Bronchus fibroblast of lung (primary cell): ENCODE measurements at places on chromosomes 3 and 15. TPM values are rescaled to one million over a fixed set of nuclear protein-coding genes. Genes with fewer than 3 reads are reported as not detected.

RGMA gene
- total RNA-seq: 3.6 and 5.7 TPM in 2 replicates

LRRC34 gene
- 4.6 and 7.1 TPM in 2 replicates for total RNA-seq

CHST2 gene
- total RNA-seq: 21.7 and 23.2 TPM in 2 replicates

CSPG5 gene
- 0.15 and 0.17 TPM in 2 replicates for total RNA-seq

ITIH4 gene
- total RNA-seq: 0.45 and 0.67 TPM in 2 replicates

FBXL2 gene
- total RNA-seq: 12.3 and 14.3 TPM in 2 replicates

MYRIP gene
- total RNA-seq: not detected in 2 replicates

TGM4 gene
- total RNA-seq: 0.15 and 0.17 TPM in 2 replicates

ZNF80 gene
- total RNA-seq: not detected in 2 replicates

RPL39L gene
- total RNA-seq: 63.9 and 69.3 TPM in 2 replicates

PRSS50 gene
- not detected in 2 replicates for total RNA-seq

SPESP1 gene
- 3.7 and 4.2 TPM in 2 replicates for total RNA-seq

LNP1 gene
- 3.0 and 3.2 TPM in 2 replicates for total RNA-seq

CNTN3 gene
- total RNA-seq: 0.45 and 0.84 TPM in 2 replicates

ROPN1 gene
- total RNA-seq: not detected in 2 replicates

GRAMD1C gene
- total RNA-seq: 4.6 and 5.0 TPM in 2 replicates

GPR15 gene
- total RNA-seq: not detected in 2 replicates

ELL3 gene
- total RNA-seq: 2.2 and 3.4 TPM in 2 replicates

UCN2 gene
- total RNA-seq: 1.7 and 1.9 TPM in 2 replicates

RPS17 gene
- 2,921 and 3,119 TPM in 2 replicates for total RNA-seq

ALDH1L1 gene
- total RNA-seq: 0.15 and 0.50 TPM in 2 replicates

DOCK3 gene
- under 0.01 TPM in 2 replicates for total RNA-seq

GRK7 gene
- not detected in 2 replicates for total RNA-seq

TATDN2 gene
- 10.4 and 11.6 TPM in 2 replicates for total RNA-seq

CMC1 gene
- 12.3 and 27.1 TPM in 2 replicates for total RNA-seq

FOXB1 gene
- not detected in 2 replicates for total RNA-seq

SLC27A2 gene
- under 0.01 and 0.50 TPM in 2 replicates for total RNA-seq

WDR49 gene
- total RNA-seq: not detected in 2 replicates

CD80 gene
- total RNA-seq: not detected in 2 replicates

DUOXA2 gene
- total RNA-seq: not detected in 2 replicates

COLQ gene
- total RNA-seq: 0.15 and 0.17 TPM in 2 replicates

ADGRG7 gene
- total RNA-seq: not detected in 2 replicates

MRPL46 gene
- 15.1 and 23.0 TPM in 2 replicates for total RNA-seq

IGF2BP2 gene
- total RNA-seq: 67.6 and 67.9 TPM in 2 replicates

SLC38A3 gene
- 0.30 TPM in 1 of 2 replicates, not detected in the other for total RNA-seq

MYL3 gene
- not detected in 2 replicates for total RNA-seq

SAMD7 gene
- not detected in 2 replicates for total RNA-seq

CHRNA5 gene
- total RNA-seq: 1.0 and 4.3 TPM in 2 replicates

CRYGS gene
- 0.34 and 0.59 TPM in 2 replicates for total RNA-seq

RAD51 gene
- total RNA-seq: 12.9 and 14.1 TPM in 2 replicates

SLCO2A1 gene
- 2.7 and 3.0 TPM in 2 replicates for total RNA-seq

SEMA6D gene
- 1.8 and 3.4 TPM in 2 replicates for total RNA-seq

PIERCE2 gene
- total RNA-seq: 2.4 and 3.4 TPM in 2 replicates

KBTBD12 gene
- not detected in 2 replicates for total RNA-seq

C3orf70 gene
- 0.50 and 0.74 TPM in 2 replicates for total RNA-seq

PCCB gene
- 50.8 and 52.0 TPM in 2 replicates for total RNA-seq

CYP8B1 gene
- not detected in 2 replicates for total RNA-seq

CALML4 gene
- total RNA-seq: 2.7 and 4.4 TPM in 2 replicates

CCR9 gene
- not detected in 2 replicates for total RNA-seq
